Body of pancreas (tissue), 4 donors: ENCODE measurements at places on chromosomes 3 and 15. TPM values are rescaled to one million over a fixed set of nuclear protein-coding genes. Genes with fewer than 3 reads are reported as not detected.

DNA sequence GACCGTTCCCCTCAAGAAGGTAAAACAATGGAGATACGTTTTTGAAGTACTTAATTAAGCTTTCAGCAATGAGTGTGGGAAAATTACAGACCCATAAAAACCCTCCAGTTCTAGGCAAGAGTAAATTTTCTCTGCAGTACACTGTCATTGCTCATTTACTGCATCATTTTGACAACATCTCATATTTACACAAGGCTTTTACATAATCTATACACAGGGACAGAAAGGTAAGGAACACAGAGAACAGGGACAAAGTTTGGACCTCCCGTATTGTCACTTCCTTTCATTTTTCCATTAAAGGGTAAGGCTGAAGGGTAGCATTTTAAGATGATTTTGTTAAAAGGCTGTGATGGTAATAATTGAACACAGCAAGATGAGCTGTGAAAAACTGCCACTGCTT, 7.4 kb upstream of the HGD start:
- DNase-seq, result no peak

DNA sequence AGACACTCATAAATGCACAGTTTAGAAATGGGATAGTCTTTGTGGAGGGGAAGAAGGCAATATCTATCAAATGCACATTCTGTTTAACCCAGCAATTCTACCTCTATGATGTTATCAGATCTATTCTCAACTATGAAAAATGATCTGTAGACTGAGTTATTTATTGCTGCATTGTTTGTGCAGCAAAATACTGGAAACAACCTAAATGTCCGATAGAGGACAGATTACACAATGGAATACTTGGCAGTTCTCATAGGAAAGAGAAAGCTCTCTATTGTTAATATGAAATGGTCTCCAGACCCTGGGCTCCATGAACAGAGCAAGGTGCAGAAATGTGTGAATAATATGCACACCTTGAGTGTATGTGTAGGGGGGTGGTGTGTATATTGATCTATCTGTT, 49.0 kb upstream of the SELENOK start:
- no peak for DNase-seq

GRCh38 chr15:39139431-39140059, 441.3 kb upstream of the THBS1 start:
- DNase-seq, result no peak

DNA sequence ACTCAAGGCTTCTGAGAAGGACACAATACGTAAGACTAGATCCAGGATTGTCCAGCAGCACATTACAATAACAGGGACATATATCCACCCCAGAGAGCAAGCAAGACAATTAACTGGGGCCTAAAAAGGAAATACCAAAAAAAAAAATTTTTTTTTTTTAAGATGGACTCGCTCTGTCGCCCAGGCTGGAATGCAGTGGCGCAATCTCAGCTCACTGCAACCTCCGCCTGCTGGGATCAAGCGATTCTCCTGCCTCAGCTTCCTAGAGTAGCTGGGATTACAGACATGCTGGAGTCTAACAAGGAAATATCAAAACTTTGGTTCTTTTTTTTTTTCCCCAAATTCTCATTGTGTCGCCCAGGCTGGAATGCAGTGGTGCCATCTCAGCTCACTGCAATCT, 28.8 kb upstream of the IMPDH2 start:
- no peak for DNase-seq

DNA sequence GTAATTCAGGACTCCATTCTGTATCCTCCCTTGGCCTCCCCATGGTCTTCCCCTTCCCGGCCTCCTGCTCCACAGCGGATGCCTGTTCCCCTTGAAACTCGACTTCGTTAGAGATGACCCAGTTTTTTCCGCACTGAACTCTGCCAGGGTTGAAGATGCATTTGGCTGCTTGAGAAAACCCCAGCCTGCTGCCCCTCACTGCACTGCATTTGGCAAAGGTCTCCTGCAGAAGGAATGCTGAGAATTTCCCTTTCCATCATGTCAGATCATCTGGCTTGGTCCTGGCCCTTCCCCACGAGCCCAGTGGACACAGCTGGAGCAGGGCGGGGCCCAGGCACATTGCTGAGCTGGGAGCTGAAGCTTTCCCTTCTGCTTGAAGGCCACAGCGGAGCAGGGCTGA, 37.6 kb upstream of the RGMA start:
- no peak for DNase-seq

DNA sequence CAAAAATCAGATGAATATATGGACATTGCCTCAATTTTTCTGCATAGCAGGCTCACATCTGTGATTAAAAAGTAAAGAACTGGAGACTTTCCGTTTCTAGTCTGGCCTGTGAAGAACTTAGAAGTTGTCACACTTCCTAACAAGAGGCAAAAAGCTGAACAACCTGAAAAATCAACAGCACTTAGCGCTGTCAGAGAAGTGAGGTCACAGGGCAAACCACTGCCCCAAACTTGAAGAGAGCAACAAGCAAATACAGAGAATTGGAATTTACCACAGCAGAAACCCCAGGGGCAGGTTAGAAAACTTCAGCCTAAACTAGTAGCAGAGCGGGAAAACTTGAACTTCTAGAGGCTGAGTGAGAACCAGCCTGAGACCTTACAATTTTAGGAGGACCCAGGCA, 38.9 kb downstream of the CCDC54 start:
- DNase-seq, result no peak

GRCh38 chr3:71119171-71119570, 464.4 kb downstream of the FOXP1 start:
- DNase-seq, result no peak

DNA sequence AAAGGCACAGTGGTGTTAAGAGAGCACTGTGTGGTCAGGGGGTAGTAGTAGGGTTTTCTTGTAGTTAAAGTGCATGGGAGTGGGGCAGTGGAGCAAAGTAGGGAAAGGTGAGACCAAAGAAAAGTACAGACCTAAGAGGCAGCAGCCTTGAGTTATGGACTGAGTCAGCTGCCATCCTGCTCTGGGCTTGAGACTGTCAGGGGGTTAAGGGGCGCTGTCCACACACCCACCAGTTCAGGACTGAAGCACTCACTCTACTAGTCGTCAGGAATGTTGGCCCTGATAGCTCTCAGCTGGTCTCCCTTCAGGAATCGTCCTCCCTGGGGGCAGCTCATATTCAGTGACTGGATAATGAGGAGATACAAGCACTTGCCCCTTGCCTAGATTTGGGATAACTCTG, 7.9 kb downstream of the CCR4 start:
- no peak for DNase-seq

GRCh38 chr15:47990821-47991220, 130.0 kb upstream of the SLC24A5 start:
- DNase-seq, result no peak

DNA sequence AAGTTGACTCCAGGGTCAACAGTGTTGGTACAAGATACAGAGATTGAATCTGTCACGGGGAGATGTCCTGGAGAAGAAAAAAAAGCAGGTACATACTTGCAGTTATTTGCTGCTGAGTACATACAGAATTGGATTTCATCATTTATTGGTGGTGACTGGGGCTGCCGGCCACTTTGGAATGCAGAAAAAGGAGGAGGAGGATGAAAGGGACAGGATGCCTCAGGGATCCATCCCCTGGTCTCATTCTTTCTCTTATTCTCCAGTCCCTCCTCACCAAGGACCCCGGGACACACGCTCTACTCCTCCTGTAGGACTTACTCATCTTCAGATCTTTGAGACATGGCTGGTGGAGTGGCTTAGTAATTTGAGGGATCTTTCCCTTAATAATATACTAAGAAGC, 30.0 kb upstream of the MEIS2 start:
- no peak for DNase-seq

GRCh38 chr3:106204160-106204868, 335.5 kb upstream of the CBLB start:
- DNase-seq, result no peak

GRCh38 chr3:188506446-188506845, 352.5 kb downstream of the LPP start:
- no peak for DNase-seq

GRCh38 chr3:194089357-194090177, 46.4 kb upstream of the HES1 start:
- DNase-seq, result peak; percentile 72

- DNase-seq, result no peak
Measured at GRCh38 chr3:191300422-191300821, 28.8 kb upstream of the CCDC50 start.

GRCh38 chr3:136819731-136820679, 1.1 kb downstream of the SLC35G2 start:
- DNase-seq, result peak; percentile 53

DNA sequence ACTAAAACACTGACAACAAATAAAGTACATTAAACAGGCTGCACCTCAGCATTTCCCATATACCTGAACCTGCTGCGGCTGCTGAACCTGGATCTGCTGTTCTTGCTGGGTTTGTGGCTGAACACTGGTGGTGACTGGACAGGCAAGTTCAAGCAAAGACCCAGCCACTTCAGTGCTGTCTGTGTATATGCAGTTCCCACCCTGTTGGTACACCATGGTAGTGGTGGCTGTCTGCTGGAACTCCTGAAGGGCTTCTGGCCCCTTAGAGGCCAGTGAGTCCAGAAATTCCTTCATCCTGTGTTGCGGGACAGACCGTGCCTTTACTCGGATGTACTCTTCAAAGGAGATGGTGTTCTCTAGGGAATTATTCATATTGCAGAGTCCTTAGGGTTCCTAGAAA, 17.2 kb downstream of the QRICH1 start:
- no peak for DNase-seq

DNA sequence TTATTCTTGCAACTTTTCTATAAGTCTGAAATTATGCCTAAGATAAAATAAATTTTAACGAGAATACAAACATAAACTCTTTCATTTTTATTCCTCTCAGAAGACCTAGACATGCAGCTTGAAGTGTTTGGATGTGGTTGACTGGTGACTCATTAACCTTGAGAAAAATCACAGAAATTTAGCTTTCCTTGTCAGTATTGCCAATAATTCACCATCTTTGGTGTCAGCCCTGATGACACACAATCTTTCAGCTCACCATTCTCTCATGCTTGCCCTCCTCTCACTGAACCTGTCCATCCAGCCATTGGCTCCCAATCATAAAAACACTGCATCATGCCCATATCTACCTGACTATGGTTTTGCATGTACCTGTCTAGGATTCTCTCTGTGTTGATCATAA, 22.6 kb upstream of the TNFAIP8L3 start:
- no peak for DNase-seq

GRCh38 chr3:48370333-48370713, 1.7 kb upstream of the FBXW12 start:
- no peak for DNase-seq

- peak; percentile 71 for DNase-seq
Measured at GRCh38 chr15:71146580-71146982, 31.3 kb downstream of the THSD4 start.

- DNase-seq, result no peak
Measured at GRCh38 chr3:130341882-130342281, 3.6 kb upstream of the COL6A5 start.

- DNase-seq, result no peak
Measured at GRCh38 chr3:6047016-6047415, 813.9 kb upstream of the GRM7 start.

DNA sequence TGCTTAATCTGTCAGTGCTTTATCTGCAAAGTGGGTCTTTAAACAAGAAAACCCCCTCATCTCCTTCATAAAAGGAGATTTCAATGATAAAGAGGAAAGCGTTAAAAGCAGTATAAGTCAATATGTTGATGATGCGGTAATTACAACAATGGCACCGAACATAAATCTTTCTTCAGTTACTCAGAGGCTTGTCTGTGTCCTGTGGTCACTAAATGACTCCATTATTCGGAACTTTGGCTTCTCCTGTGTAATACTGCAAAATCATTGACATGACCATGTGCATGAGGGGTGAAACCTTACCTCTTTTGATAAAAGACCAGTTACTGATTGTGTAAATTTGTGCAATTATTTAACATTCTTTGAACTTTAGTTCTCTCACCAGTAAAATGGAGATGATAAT, 4.8 kb upstream of the USP3 start:
- no peak for DNase-seq

DNA sequence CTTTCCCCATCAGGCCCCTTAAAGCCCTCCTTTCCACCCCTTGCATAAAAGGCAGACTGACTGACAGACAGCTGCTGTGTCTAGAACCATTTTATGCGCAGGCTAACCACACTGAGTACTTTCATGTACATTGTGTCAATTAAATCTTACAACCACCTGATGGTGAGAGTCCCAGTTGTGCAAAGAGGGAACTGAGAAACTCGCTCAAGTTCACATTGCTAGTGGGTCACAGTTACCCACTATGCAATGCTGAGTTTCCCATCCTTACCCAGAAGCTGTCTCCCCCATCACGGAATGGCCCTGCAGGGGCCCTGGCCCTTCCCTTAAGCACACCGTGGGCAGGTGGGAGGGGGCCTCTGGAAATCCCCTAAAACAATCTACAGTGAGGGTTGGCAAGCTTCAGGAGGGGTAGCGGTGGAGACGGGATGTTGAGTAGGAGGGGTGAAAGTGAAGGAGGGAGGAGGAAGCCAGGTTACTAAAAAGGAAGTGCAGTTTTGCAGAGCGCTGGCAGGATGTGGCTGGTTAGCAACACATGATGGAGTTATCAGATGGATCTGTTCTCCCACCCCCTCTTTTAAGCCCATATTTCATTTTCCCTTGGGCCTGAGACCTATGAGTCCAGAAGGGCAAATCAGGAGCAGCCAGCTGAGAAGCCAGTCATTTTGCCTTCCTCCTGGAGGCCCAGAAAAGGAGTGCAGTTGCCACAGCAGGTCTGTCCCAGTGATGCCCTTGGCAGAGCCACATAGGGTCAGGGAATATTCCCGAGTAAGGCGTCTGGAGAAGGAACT, 30.0 kb downstream of the STARD5 start:
- DNase-seq, result no peak

GRCh38 chr15:81275711-81276392, 48.1 kb downstream of the STARD5 start:
- DNase-seq, result no peak

The DHFR2 gene
- total RNA-seq, result 6.2 TPM

The PRICKLE2 gene
- total RNA-seq, result 41.5 TPM

The SPTSSB gene
- total RNA-seq, result 3.4 TPM

The SKOR1 gene
- 0.78 TPM for total RNA-seq

The UQCRC1 gene
- total RNA-seq, result 161 TPM

The MESP2 gene
- not detected for total RNA-seq

The CFAP161 gene
- not detected for total RNA-seq

The GLDN gene
- total RNA-seq, result 2.6 TPM

The COL6A6 gene
- total RNA-seq, result not detected

The DPPA2 gene
- total RNA-seq, result not detected
